K562 (cell line): ENCODE measurements at places on chromosomes 2 and 18.

- no peak for DNase-seq
Observed at GRCh38 chr2:112708968-112709367, 11.9 kb upstream of the NT5DC4 start.

DNA sequence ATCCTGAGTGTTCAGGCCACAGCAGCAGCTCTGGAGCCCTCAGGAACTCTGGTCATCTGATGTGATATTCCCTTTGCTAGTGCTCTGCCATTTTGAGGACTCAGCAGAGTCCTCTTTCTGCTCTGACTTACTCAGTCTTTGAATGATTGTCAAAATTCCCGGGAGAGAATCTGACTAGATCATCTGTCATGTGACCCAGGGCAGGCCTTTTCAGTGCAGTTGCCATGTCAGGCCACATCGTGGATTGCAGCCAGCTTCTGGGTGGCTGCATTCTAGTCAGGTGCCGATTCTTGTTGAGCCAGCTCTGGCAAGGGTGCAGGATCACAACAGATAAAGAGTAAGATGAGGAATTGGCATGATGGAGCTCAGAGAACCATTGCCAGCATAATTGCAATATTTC is 795.6 kb downstream of the CPS1 start:
- no peak for DNase-seq

GRCh38 chr18:67428805-67429204 is 87.7 kb downstream of the DSEL start:
- no peak for DNase-seq

DNA sequence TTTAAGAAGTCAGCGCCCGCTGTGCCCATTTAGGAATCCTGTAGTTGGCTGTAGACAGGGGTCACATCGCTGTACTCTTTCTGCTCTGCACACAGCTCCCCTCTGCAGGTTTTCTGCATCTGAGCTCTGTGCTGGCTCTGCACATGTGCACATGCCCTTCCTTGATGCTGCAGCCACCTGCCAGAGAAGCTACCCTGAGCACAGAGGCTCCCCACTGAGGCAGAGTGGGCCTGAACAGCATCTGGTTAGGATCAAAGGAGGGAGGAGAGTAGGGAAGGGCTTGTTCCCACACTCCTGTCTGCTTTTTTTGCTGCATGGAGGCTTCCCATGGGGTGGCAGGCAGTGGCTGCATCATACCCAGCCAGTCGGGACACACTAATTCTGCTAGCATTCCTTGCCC is 238.9 kb downstream of the FHOD3 start:
- no peak for DNase-seq

GRCh38 chr18:78525366-78526111 is 454.1 kb upstream of the SALL3 start:
- DNase-seq, result no peak
